ENCODE measurements at places on chromosomes 11 and 22. TPM values are rescaled to one million over a fixed set of nuclear protein-coding genes. Genes with fewer than 3 reads are reported as not detected.

DNA sequence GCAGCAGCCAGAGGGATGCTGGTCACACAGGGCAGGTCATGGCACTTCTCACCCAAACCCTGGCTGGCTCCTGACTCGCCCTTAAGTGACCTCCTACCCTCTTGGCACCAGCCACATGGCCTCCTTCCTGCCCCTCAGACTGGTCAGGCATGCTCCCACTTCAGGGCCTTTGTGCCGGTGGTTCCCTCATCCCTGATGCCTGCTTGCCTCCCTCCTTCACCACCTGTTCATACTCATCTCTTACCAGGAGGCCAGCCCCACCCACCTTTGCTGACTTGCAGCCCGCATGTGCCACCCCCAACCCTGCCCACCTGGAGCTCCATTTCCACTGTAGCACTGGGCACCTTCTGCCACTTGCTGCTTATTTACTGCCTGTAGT, 20.1 kb downstream of the GNAZ start:
- no peaks in the 10 kb centered on the region for H3K27me3 ChIP-seq
- DNase-seq: no peak
- no peaks in the 10 kb centered on the region for H3K36me3 ChIP-seq
- H3K4me1 ChIP-seq: peaks cover 3% of the 10 kb centered on the region
- H3K4me3 ChIP-seq: no peak overlapping the region

DNA sequence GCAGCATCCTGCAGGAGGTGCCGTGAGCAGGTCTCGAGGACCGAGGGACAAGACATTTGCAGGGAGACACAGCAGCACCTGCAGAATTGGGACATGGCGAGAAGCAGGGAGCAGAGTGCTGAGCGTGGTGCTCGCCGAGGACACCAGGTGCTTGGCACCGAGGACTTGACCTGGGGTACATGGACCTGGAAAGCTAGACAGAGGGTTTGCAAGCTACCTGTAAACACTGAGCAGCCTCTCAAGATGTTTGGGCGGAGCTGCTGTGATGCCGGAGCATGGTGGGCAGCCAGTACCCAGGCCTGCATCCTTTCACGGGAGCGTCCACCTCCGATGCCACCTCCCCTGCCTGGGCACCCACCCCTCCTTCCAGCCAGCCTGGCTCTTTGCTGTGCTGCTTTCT, 773.2 kb downstream of the TBC1D22A start:
- H3K4me3 ChIP-seq: no peak overlapping the region
- no peaks in the 10 kb centered on the region for H3K4me1 ChIP-seq
- H3K36me3 ChIP-seq: no peaks in the 10 kb centered on the region
- no peak overlapping the region for H3K27ac ChIP-seq
- no peaks in the 10 kb centered on the region for H3K27me3 ChIP-seq

MGAT3 gene
- total RNA-seq: 1.5 TPM

CASP1 gene
- total RNA-seq: 5.9 TPM

OMP gene
- total RNA-seq: not detected

APOA5 gene
- total RNA-seq: not detected

- DNase-seq: no peak
- no peaks in the 10 kb centered on the region for H3K27me3 ChIP-seq
- H3K36me3 ChIP-seq: peaks cover 100% of the 10 kb centered on the region
- H3K4me3 ChIP-seq: no peak overlapping the region
Observed at GRCh38 chr11:47477753-47478152, 28.8 kb upstream of the RAPSN start.

- H3K27ac ChIP-seq: peak overlapping the region; percentile 23
- no peak overlapping the region for H3K4me3 ChIP-seq
Observed at GRCh38 chr22:27679693-27680488, 121.7 kb downstream of the MN1 start.

GRCh38 chr22:19700790-19701419, 13.4 kb upstream of the SEPTIN5 start:
- DNase-seq: no peak
- no peak overlapping the region for H3K27ac ChIP-seq
- H3K36me3 ChIP-seq: no peaks in the 10 kb centered on the region
- H3K4me3 ChIP-seq: no peak overlapping the region
- no peaks in the 10 kb centered on the region for H3K4me1 ChIP-seq

- H3K27ac ChIP-seq: no peak overlapping the region
- no peaks in the 10 kb centered on the region for H3K4me1 ChIP-seq
- peak; percentile 55 for DNase-seq
- peaks cover 4% of the 10 kb centered on the region for H3K36me3 ChIP-seq
Observed at GRCh38 chr11:7657306-7658025, 15.8 kb downstream of the CYB5R2 start.

- no peak overlapping the region for H3K27ac ChIP-seq
- H3K36me3 ChIP-seq: no peaks in the 10 kb centered on the region
- H3K4me3 ChIP-seq: no peak overlapping the region
- H3K4me1 ChIP-seq: no peaks in the 10 kb centered on the region
- H3K27me3 ChIP-seq: no peaks in the 10 kb centered on the region
Observed at GRCh38 chr11:5102246-5102645, 32.9 kb downstream of the OR52E1 start.

- DNase-seq: no peak
- no peaks in the 10 kb centered on the region for H3K4me1 ChIP-seq
- H3K4me3 ChIP-seq: no peak overlapping the region
- peaks cover 13% of the 10 kb centered on the region for H3K36me3 ChIP-seq
- no peaks in the 10 kb centered on the region for H3K27me3 ChIP-seq
- H3K27ac ChIP-seq: no peak overlapping the region
Observed at GRCh38 chr11:7436657-7437056, 48.6 kb upstream of the OLFML1 start.

DNA sequence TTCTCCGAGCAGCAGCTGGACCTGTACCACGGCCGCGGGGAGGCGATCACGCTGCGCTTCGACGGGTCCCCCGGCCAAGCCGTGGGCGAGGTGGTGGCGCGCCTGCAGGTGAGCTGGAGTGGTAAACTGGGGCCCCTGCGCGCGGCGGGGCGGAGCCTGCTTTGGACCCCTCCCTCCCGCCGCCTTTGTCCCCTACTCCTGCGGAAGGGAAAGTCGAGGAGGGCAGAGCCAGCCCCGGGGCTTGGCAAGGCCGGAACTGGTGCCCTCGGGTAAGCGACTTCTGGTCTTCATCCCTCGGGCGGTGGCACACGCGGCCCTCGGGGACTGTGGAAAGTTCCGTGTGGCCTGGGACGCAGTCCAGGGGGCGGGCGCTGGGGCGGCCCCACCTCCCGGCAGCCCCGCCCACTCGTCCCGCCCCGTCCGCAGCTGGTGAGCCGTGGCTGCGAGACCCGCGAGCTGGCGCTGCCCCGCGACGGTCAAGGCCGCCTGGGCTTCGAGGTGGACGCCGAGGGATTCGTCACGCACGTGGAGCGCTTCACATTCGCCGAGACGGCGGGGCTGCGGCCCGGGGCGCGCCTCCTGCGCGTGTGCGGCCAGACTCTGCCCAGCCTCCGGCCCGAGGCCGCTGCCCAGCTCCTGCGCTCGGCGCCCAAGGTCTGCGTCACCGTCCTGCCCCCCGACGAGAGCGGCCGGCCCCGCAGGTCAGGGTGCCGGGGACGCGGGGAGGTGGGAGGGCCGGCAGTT, 9.2 kb downstream of the SIPA1 start:
- no peak overlapping the region for H3K27ac ChIP-seq
- peaks cover 16% of the 10 kb centered on the region for H3K27me3 ChIP-seq
- H3K4me1 ChIP-seq: peaks cover 6% of the 10 kb centered on the region
- H3K36me3 ChIP-seq: peaks cover 37% of the 10 kb centered on the region

DNA sequence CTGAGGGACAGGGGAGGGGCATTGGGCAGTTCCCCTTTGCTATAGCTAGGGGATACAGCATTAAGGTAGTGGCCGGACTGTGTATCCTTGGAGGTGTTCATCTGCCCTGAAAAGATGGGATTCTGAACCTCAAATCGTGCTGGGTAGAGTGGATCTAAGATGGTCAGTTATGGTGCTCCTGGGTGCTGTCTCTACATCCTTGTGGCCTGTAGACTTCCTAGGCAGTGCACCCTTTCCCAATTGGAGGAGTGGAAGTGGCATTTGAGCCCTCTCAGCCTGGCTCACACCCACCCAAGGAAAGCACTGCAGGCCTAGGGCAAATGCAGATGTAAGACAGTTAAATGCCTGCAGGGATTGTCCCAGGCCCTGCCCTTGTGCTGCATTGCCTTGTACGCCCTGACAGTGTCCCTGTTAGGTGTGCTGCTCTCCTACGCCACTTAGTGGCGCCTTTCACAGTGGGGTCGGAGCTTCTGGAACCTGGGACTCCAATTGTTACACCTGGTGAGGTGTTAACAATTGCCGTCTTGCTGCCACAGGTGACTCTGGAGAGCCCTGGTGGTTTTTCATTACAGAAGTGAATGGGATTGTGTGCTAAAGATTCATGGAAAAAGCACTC, 35.0 kb downstream of the PPFIBP2 start:
- H3K27me3 ChIP-seq: no peaks in the 10 kb centered on the region
- H3K27ac ChIP-seq: no peak overlapping the region
- H3K36me3 ChIP-seq: no peaks in the 10 kb centered on the region
- H3K4me1 ChIP-seq: peaks cover 39% of the 10 kb centered on the region

OR2AT4 gene
- total RNA-seq: not detected

DNA sequence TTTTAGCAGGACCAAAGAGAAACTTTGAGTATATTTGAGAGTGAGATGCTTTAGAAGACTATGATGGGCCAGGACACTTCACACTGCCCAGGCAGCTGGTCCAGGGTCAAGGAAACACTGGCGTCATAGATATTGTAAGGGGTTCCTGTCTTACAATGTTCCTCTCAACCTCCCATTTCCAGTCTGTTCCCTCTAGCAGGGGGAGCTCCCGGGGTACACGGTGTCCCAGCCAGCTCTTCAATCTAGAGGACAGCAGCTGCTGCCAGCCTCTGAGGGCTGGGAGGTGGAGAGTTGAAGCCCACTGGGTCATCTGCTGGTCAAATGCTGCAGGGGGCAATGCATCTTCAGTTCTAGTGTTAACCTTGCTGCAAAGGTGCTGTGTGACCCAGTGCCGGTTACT, 40.7 kb upstream of the TIMP3 start:
- H3K36me3 ChIP-seq: no peaks in the 10 kb centered on the region
- H3K4me1 ChIP-seq: no peaks in the 10 kb centered on the region
- H3K27me3 ChIP-seq: peaks cover 6% of the 10 kb centered on the region

DNA sequence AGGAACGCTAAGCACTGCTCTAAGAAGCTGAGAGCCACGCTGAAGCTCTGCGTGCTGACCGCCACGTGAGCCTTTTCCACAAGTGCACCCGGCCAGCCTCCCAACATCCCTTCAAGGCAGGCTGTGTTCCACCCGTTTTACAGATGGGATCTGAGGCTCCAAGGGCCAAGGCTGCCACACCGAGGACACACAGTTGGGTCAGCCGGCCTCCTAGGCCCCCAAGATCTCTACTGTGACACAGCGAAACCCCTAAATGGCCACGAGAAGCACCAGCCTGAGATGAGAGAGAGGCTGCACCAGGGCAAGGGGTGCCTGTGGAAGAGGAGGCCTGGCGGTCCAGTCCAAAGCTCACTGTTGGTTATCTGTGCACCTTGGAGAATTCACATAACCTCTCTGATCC, 11.8 kb upstream of the CD5 start:
- H3K4me1 ChIP-seq: no peaks in the 10 kb centered on the region
- H3K4me3 ChIP-seq: no peak overlapping the region
- DNase-seq: no peak
- no peaks in the 10 kb centered on the region for H3K36me3 ChIP-seq

DNA sequence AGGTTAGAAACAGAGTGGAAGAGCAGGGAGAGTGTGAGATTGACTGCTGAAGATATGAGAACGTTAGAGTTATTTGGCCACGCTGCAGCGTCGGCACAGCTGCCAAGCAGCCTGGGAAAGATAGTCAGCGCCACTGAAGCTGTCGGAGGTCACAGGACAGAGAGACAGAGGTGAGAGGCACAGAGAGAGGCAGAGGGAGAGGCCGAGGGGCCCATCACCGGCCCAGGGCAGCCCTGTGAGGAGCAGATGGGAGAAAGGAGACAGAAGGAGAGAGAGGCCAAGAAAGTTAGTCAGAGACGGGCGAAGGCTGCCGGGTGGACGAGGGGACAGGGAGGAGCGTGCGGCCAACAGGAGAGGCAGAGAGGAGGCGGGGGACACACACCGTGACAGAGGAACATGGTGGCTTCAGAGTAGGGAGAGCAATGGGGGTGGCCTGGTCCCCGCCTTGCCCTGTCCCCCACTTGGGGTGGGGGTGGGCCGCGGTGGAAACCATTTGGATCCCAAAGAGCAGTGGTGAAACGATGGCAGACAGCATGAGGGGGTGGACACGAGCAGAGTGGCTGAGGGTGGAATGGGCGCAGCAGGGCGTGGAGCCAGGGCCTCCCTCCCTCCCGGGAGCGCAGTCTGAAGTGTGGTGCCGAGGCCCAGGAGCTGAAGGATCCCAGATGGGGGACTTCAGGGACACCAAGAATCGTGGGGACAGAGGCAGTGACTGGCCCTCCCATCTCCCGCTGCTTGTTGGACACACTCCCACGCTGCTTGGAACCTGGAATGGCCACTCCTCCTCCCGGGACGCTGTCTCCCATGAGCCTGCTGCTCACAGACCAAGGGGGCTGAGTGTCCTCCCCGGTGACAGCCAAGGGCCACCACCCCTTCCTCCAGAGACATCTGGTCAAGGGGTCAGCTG, 26.6 kb downstream of the LRRC10B start:
- peaks cover 15% of the 10 kb centered on the region for H3K27me3 ChIP-seq
- DNase-seq: no peak
- no peak overlapping the region for H3K27ac ChIP-seq

GRCh38 chr11:37914859-37915258, 1316.8 kb upstream of the RAG2 start:
- no peaks in the 10 kb centered on the region for H3K27me3 ChIP-seq
- no peaks in the 10 kb centered on the region for H3K4me1 ChIP-seq
- no peaks in the 10 kb centered on the region for H3K36me3 ChIP-seq
- DNase-seq: no peak
- no peak overlapping the region for H3K4me3 ChIP-seq

DNA sequence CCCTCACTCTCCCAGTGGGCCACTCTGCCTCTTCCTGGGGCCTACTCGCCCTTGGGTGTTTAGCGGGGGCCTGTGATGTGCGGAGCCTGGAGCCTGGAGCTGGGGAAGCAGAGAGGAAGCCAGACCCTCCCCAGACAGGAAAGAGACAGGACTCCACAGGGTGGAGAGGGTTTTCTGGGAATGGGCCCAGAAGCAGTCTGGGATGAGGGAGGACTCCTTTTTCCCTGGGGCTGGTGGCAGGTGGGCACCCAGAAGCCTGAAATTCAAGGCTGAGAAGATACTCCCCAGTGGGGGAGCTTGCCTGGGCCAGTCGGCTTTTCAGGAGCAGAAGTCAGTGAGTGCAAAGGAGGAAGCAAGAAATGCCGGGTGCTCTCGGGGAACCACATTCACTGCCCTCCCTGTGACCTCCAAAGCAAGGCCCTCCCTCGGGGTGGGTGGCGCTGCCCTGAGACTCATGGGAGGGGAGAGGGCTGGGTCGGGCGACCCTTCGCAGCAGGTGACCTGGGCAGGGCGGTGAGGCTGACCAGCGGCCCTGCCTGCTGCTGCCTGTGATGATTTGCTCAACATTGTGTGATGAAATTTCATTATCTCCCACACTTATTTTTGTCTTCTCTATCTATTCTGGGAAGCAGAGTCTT, 1377.4 kb downstream of the BRD1 start:
- H3K4me3 ChIP-seq: no peak overlapping the region
- no peaks in the 10 kb centered on the region for H3K27me3 ChIP-seq
- no peak overlapping the region for H3K27ac ChIP-seq
- H3K36me3 ChIP-seq: no peaks in the 10 kb centered on the region
- no peaks in the 10 kb centered on the region for H3K4me1 ChIP-seq
